Kasumi-1 (cell line): ENCODE measurements at places on chromosomes 7 and 10.

GRCh38 chr7:11077816-11078215, 104.1 kb downstream of the PHF14 start:
- DNase-seq: no peak

- DNase-seq: no peak
These were observed 104.9 kb downstream of the CDK6 start for GRCh38 chr7:92731335-92732063.

DNA sequence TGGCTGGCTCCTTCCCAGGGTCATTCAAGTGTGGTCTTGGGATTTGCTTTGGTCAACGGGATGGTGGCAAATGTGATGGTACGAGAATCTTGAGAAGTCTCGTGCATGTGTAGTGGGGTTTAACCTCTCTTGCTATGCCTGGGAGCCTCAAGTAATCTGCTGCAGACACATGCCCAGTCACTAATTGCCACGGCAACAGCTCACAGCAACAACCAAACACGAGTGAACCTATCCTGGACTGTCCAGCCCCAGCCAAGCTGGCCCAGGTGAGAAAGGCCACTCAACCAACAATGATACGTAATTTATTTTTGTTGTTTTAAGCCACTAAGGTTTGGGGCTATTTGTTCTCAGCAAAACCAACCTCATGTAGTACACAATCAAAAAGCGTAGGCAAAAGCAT, 38.1 kb upstream of the DDC start:
- DNase-seq: no peak

GRCh38 chr10:34655286-34656170, 159.6 kb downstream of the PARD3 start:
- DNase-seq: peak; percentile 90

- no peak for DNase-seq
These were observed 90.9 kb upstream of the SMNDC1 start for GRCh38 chr10:110395350-110396283.

DNA sequence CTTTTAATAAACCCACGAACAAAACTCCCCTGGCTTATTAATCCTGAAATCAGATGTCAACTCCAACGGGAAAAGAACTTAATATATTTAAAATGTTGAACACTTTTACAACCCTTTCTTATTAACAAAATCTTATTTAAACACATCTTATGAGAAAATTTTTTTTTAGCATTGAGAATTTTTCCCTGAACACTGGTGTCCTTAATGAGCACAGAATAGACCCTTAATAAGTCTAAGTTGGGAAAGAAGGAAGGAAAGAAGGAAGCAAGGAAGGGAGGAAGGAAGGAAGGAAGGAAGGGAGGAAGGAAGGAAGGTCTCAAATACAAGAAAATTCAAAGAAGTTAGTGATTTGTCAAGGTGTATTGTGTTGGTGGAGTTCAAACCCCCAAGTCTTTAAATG, 129.2 kb upstream of the COL1A2 start:
- no peak for DNase-seq

DNA sequence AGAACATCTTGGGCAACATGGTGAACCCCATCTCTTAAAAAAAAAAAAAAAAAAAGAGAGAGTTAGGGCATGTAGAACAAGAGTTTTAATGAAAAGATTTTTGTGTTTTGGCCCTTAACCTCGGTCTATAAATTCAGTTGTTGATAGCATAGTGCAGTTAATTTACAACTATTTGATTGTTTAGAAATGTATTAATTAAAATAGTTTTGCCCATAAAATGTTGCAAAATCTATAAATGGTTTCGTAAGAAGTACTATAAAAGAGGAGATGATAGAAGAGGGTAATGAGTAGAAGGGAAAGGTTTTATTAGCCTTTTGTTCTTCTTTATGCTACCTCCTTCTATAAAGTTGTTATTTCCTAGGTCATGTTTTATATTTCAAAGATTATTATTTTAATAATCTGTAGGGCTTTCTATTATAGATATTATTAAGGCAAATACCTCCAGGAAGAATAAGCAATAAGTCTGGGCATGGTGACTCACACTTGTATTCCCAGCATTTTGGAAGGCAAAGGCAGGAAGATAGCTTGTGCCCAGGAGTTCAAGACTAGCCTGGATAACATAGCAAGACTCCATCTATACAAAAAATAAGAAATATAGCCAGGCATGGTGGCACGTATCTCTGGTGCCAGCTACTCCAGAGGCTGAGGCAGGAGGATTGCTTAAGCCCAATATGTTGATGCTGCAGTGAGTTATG, 73.3 kb downstream of the MCU start:
- no peak for DNase-seq

DNA sequence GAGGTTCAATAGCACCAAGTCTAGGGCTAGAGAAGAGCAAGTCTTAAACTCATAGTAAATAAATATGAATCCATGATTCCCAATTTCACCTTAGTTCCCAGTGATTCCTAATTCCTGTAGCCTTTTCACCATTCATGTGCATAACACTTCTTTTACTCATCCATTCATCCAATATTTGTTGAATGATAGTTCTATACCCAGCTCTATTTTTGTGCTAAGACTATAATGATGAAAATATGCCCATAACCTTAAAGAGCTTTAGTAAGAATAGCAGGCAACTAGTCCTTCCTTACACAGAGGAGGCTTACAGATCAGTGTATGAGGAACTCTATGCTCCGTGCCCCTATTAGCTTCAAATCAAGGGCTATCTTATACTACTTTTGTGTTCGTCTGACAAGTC, 280.2 kb upstream of the CHRM2 start:
- DNase-seq: no peak

DNA sequence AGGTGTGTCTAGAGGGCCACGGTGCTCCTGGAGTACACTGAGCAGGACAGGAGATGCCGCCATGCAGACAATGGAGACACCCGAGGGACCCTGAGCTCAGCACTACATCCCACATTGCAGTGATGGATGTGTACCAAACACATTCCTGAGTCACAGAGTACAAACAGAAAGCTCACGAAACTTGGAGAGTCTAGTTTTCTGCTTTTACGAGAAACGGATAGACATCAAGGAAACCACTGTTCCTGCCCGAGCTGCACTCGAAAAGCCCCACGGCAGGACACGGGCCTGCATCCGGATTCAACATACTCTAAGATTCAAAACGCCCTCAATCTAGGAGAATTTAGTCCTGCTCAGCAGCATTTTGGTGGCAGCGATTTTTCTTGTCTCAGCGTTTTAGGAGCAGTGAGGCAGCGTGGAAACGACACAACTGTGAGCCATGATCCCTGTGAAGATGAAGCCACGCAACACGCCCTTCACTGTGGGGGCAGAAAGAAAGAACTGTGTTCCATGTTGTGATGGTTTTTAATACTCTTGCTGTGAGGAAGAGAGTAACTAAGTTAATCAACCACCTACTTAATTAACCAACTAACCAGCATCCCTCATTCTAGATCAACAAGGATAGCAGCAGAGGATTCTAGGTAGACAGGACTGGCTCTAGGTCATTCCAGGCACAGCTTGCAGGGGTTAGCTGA, 3.2 kb downstream of the TNS3 start:
- no peak for DNase-seq

GRCh38 chr7:5591278-5591874, 167.7 kb upstream of the TNRC18 start:
- DNase-seq: peak; percentile 6

DNA sequence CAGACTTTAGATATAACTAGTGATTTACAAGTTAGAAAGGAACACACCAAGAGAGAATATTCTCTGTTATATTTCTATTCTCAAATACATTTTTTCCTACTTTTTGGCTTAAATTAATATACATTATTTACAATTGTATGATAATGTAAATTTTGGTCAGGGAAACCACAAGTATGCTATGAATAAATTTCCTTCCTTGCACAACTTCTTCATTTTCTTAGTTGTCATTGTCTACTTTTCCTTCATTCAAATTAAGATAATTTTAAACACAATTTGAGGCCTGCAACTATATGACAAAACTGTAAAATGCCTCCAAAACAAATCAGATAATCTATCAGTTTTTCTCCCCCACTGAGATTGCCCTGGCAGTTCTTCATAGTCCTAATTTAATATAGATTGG, 131.3 kb downstream of the CDK14 start:
- DNase-seq: peak; percentile 26

- DNase-seq: no peak
These were observed 7.2 kb downstream of the GSTO2 start for GRCh38 chr10:104276192-104276591.
